Hepatic stellate cell (primary cell): ENCODE measurements at places on chromosomes 3 and 15.

DNA sequence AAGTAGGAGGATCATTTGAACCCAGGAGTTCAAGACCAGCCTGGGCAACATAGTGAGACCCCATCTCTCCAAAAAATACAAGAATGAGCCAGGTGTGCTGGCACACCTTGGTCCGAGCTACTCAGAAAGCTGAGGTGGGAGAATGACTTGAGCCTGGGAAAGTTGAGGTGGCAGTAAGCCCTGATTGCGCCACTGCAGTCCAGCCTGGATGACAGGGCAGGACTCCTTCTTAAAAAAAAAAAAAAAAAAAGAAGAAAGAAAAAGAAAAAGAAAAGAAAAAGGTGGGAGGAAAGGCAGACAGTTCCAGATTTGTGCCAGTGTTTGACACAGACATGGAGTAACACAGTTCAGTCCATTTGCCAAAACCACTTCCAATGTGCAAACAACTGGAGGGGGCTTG, 75.7 kb downstream of the ATP10A start:
- no peak for DNase-seq

DNA sequence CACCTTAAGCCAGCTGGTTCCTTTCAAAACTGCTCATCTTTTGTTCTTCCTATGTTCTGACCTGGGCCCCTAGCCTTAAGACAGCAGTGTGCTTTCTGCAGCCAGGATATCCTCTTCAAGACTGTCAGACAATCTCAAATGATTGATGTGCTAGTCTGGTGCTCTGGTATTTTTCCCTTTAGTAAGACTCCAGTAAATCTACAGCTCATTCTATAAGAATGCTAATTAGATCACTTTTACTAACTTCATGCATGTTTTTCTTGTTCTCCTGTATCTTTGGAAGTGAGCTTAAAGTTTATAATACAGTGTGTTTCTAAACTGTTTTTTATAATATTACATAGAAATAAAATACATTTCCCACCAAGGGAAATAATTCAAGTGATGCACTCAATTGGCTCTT, 220.9 kb upstream of the NANOGP8 start:
- peak; percentile 17 for DNase-seq

DNA sequence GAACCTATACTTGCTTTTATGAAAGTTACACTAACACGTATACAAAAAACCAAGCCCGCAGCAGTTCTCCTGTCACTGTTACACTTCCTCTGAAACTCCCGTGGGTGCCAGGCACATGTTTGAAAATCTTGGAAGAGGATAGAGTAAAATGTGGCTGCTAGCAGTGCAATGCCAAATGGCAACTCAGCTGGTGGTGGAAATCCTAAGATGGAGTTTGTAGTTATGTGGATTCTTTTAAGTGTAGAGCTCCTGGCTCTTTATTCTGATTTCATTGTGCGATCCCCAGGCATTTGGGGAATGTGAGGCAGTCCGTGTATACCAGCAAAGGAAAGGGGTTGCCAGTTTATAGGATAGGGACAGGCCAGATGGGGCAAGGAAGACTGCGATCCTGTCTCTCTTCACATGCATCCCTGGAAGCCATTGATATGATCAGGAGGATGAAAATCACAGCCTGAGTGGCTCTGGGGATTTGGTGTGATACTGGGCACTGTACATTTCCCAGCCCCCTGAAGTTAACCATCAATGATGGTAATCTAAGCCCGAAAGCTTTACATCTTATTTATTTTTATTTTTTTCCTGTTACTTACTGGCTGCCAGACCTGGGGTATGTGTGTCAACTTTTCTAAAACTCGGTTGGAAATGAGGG, 1.1 kb downstream of the STAC start:
- peak; percentile 9 for DNase-seq

DNA sequence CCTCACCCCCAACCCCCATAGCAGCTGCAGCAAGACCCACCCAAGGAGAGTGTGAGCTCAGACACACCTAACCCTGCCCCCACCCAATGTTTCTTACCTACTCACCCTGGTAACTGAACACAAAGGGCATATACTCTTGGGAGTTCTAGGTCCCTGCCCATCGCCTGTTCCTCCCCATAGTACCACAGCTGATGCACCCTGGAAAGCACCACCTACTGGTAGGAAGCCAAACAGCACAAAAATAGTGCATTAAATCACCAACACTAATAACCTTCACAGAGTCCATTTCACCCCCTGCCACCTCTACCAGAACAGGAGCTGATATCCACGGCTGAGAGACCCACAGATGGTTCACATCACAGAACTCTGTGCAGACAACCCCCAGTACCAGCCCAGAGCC, 245.2 kb downstream of the EFHB start:
- no peak for DNase-seq

DNA sequence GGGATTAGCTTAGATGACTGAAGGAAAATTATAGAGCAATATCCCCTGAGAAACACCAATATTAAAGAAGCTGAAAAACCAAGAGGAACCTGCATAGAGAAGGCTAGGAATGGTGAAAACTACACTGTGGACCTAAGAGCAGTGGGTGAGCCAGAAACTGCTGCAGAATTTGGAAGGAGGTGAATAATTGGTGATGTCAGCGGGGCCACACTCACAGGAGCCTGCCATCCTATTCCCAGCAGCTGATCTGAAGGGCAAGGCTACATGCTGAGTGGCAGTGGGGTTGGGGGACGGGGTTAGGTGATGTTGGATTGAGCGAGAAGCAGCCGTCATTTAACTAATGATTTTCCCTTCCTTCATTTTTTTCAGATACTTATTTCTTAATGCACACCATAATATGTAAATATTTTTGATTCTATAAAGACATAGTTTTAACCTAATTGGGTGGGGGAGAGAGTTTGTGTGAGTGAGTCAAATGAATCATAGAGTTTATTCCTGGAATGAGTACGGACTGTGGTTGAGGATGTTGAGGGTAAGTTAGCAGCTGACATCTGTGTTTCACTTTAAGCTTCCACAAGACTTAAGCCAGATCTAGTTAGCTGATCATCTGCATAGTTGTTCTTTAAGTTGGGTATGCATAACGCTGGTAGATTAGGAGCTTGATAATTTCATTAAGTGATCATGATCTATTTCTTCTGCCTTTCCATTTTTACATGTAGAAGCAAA, 222.8 kb downstream of the PTPRG start:
- DNase-seq = peak; percentile 11

- no peak for DNase-seq
Observed at GRCh38 chr15:52232327-52232726, 41.1 kb upstream of the GNB5 start.

GRCh38 chr15:32909431-32909830, 191.6 kb downstream of the GREM1 start:
- no peak for DNase-seq

- DNase-seq = no peak
Observed at GRCh38 chr3:45435961-45436360, 47.6 kb downstream of the LARS2 start.

GRCh38 chr3:149489060-149489690, 14.7 kb downstream of the TM4SF4 start:
- peak; percentile 39 for DNase-seq

GRCh38 chr15:64742921-64743320, 32.5 kb downstream of the RBPMS2 start:
- no peak for DNase-seq

DNA sequence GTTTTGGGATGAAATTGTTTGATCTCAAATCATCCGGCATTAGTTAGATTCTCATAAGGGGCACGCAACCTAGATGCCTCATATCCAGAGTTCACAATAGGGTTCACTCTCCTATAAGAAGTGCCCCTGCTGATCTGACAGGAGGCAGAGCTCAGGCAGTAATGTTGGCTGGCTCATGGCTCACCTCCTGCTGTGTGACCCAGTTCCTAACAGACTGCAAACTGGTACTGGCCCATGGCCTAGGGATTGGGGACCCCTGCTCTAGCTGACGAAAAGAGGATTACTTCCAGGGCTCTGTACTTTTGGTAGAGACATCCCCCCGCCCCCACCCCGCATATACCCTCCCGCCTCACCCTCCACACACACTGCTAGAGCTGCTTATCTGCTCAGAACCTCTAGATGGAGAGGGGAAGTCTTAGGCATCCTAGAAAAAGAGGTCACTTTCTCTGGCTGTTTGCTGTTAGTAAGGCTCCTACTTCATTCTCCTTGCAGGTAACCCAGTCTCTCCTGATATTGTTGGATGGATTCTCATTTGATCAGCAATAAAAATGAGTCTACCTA, 923.1 kb downstream of the CADM2 start:
- no peak for DNase-seq

GRCh38 chr3:120100711-120101110, 6.5 kb upstream of the GSK3B start:
- DNase-seq = peak; percentile 24

DNA sequence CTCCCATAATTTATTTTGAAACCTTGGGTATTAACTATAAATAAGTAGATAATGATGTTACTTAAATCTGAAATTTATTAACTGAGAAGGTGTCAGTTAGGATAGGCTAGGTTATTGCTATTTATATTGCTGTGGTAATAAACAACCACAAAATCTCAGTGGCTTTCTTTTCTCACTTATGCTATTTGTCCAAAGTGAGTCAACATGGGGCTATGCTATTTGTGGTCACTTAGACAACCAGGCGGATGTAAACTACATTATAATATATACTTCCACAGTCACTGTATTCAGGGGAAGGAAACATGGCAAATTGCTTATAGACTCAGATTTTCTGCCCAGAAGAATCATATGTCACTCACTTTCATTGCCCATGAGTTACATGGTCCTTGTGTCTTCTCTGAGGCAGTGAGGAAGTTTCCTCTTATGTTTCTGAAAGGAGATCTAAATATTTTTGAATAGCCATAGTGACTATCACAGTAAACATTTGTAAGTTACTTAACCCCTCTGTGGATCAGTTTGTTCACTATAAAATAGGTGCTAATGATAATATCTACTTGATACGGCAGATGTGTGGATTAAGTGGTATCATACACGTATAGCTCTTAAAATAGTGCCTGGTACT, 19.8 kb downstream of the HMG20A start:
- DNase-seq = no peak

- peak; percentile 37 for DNase-seq
Observed at GRCh38 chr15:94119923-94120775, 111.2 kb upstream of the MCTP2 start.

DNA sequence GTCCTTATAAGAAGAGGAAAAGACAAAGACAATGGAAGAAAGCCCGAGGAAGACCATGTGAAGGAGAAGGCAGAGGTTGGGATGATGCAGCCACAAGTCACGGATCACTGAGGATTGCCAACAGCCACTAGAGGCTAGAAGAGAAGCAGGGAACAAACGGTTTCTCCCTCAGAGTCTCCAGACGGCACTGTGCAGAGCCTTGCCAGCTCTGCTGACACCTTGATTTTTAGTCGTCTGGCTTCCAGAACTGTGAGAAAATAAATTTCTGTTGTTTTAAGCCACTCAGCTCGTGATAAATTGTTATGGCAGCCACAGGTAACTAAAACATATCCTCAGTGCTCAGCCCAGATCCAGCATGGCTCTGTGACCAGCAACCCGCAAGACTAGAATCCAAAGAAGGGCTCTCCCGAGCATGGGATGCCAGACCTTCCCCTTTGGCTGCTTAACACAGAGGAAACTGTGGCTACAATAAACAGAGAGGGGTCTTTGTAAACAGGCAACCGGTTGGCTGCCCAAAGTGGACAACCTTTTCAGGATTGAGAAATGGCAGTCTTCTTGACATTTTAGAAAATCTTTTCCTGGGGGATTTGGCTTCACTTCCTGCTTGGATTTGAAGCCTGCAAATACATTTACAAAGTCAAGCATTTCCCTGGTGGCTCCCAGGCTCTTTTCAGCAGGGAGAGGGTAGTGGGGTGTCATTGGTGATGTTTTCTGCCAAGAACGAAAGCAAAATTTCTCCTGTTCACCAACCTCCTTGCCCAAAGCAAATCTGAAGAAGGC, 88.7 kb upstream of the ADPGK start:
- DNase-seq = no peak

DNA sequence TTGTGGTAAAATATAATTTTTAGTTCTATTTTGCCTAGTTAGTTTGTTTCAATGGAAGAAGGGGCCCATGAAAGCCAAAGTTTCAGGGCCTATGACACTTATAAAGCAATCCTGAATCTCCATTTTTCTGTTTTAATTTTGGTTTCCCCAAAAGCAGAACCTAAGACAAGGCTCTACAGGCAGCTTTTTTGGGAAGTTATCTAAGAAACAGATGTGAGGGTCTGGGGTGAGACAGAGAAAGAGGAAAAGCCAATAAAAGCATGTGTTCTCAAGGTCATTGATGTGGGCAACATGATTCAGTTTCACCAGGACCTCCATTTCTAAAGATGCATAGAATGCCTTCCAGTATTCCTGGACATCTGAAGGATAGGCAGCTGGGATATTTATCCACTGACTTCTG, 598.5 kb downstream of the PDCD6IP start:
- DNase-seq = no peak

- peak; percentile 71 for DNase-seq
Observed at GRCh38 chr3:186281176-186281575, 80.9 kb downstream of the DGKG start.

- no peak for DNase-seq
Observed at GRCh38 chr3:13612829-13613228, 63.9 kb downstream of the FBLN2 start.

DNA sequence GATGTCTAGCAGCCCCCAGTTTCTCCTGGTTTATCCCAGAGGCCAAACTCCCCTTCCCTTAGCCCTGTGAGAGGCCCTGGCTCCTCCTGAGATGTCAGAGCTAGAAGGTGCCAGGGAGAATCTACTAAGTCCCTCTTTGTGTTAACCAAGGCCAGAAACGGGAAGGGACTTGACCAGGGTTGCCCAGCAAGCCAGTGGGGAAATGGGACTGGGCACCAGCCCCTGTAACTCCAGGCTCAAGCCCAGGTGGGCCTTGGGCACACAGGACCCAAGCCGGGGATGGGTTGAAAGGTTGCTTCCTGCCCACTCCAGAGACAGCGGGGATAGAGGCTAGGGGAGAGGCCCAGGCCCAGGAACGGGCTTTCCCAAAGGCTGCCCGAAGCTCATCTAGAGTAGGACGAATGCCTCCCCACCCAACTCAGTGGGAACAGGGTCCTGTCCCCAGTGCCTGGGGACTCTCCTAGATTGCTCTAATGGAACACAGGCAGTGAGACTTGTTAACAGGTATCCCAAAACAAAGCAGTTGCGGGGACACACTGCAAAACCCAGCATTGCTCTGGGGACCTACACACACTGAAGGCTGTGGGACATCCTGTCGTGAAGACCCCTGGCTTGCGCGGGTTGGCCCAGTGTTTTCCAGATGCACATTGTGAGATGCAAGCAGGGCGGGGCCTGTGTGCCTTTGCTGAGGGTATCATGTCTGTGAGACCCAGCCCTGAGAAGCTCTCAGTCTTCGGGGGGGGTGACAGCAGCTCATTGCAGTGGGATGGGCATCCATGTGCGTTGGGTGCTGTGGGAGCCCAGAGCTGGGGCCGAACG, 12.9 kb upstream of the TXNRD3 start:
- DNase-seq = no peak

- DNase-seq = no peak
Observed at GRCh38 chr3:61750766-61751165, 189.4 kb downstream of the PTPRG start.

- no peak for DNase-seq
Observed at GRCh38 chr3:112709911-112710310, 69.0 kb upstream of the CCDC80 start.

- DNase-seq = no peak
Observed at GRCh38 chr15:69628256-69629093, 175.9 kb downstream of the RPLP1 start.

- DNase-seq = peak; percentile 46
Observed at GRCh38 chr15:51751697-51752683, 593 bp downstream of the TMOD2 start.

GRCh38 chr15:67148196-67148701, 82.8 kb downstream of the SMAD3 start:
- DNase-seq = no peak
